ENCODE measurements at places on chromosomes 2 and 18. TPM values are rescaled to one million over a fixed set of nuclear protein-coding genes. Genes with fewer than 3 reads are reported as not detected.

DNA sequence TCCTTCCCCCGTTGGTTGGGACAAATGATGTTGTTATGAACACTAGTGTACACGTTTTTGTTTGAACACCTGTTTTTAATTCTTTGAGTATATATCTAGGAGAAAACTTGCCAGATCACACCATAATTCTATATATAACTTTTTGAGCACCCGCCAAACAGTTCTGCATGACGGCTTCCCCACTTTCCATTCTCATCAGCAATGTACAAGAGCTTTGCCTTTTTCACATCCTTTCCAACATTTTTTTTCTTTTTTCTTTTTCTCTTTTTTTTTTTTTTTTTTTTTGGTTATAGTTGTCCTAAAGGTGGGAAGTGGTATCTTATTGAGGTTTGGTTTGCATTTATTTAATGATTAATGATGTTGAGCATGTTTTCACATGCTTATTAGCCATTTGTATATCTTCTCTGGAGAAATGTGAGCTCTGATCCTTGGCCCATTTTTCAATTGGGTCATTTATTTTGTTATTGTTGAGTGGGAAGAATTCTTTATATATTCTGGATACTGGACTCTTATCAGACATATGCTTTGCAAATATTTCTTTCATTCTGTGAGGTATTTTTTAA lies 86.9 kb upstream of the ZC3H15 start:
- no peak for DNase-seq
- no peaks in the 10 kb centered on the region for H3K4me1 ChIP-seq
- H3K27ac ChIP-seq, result no peak overlapping the region

GRCh38 chr2:20221555-20221973 lies 3.4 kb downstream of the SDC1 start:
- no peak for DNase-seq
- no peak overlapping the region for H3K4me3 ChIP-seq
- peaks cover 42% of the 10 kb centered on the region for H3K27me3 ChIP-seq
- peaks cover 4% of the 10 kb centered on the region for H3K4me1 ChIP-seq
- H3K27ac ChIP-seq, result no peak overlapping the region
- H3K36me3 ChIP-seq, result no peaks in the 10 kb centered on the region

- no peaks in the 10 kb centered on the region for H3K27me3 ChIP-seq
- H3K27ac ChIP-seq, result no peak overlapping the region
- no peak for DNase-seq
- H3K4me1 ChIP-seq, result peaks cover 11% of the 10 kb centered on the region
- H3K4me3 ChIP-seq, result no peak overlapping the region
- no peaks in the 10 kb centered on the region for H3K36me3 ChIP-seq
Observed at GRCh38 chr2:42639340-42640077, 71.1 kb downstream of the MTA3 start.

GRCh38 chr2:25316101-25316500 lies 25.6 kb downstream of the DNMT3A start:
- DNase-seq, result no peak
- peaks cover 56% of the 10 kb centered on the region for H3K36me3 ChIP-seq
- H3K4me3 ChIP-seq, result no peak overlapping the region
- H3K27ac ChIP-seq, result peak overlapping the region; percentile 77
- no peaks in the 10 kb centered on the region for H3K27me3 ChIP-seq

GRCh38 chr2:56749152-56749752 lies 565.5 kb downstream of the CCDC85A start:
- H3K4me1 ChIP-seq, result no peaks in the 10 kb centered on the region
- H3K36me3 ChIP-seq, result no peaks in the 10 kb centered on the region
- no peaks in the 10 kb centered on the region for H3K27me3 ChIP-seq
- no peak overlapping the region for H3K27ac ChIP-seq

DNA sequence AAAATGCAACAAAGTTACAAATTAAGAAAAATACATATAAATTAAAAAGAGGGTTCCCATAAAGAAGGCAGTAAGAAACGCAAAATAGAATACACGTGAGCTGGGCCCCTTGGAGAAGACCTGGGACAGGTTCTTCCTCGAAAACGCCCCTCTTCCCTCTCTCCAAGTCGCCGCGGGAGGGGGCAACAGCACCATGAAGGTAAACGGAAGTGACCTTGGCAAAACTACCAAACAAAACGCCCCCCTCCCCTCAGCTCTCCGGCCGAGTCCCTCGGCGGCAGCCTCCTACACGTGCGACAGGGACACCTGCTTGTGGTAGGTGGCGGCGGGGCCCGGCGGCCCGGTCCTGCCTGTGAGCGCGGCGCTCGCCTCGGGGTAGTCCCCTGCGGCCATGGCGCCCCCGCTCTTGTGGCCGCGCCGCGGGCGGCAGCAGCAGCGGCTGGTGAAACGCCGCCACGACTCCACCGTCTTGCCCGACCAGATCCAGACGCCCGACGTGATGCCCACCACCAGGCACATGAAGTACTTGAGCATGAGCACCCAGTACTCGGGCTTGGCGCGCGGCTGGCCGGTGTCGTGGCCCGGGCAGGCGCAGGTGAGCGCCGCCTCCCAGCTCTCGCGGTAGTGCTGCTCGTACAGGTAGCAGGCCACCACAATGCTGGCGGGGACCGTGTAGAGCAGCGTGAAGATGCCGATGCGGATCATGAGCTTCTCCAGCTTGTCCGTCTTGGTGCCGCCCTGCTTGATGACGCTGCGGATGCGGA lies 2.8 kb downstream of the FZD5 start:
- H3K4me3 ChIP-seq, result peak overlapping the region; percentile 64
- H3K27ac ChIP-seq, result no peak overlapping the region
- peaks cover 54% of the 10 kb centered on the region for H3K27me3 ChIP-seq
- peaks cover 9% of the 10 kb centered on the region for H3K36me3 ChIP-seq
- no peak for DNase-seq

- peaks cover 18% of the 10 kb centered on the region for H3K4me1 ChIP-seq
- no peak overlapping the region for H3K27ac ChIP-seq
- H3K27me3 ChIP-seq, result no peaks in the 10 kb centered on the region
Observed at GRCh38 chr2:197875763-197876162, 71.4 kb downstream of the PLCL1 start.

DNA sequence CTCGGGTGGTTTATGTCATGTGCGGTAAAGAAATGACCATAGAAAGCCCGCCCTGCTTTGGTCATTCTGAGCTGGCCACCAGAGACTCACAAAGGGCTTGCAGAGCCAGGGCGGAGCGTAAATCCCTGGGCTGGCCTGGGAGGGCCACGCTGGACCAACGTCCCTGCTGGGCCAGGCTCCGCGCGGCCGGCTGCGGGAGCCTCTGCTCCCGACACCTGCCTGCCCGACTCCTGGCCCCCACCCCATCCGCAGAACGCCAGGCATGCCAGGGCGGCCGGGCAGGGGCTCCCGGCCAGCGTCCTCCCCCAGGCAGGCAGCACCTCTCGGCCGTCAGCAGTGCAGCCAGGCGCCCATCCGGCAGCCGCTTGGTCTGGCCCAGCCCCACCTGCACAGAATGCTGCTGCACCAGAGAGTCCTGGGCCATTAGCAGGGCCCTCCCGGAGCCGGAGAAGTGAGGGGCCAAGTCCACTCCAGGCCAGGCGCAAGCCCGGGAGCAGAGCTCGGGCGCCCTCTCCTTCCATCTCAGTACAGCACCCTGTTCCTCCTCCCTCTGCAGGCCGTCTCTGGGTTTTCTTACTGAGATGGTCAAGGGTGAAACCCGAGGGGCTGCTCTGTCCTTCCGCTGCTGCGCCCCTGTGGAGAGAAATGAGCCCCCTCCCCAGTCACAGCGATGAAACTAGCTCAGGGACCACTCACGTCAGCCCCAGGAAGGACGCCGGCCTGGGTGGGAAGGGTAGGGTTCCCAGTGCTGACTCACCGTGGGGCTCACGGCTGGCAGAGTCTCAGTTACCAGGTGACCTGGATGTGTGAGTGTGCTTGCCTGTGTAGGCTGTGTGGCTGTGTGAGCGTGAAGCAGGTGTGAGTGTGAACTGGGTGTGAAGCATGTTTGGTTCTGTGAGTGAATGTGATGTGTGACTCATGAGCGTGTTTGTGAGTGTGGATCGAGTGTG lies 83.3 kb downstream of the PTGR3 start:
- no peak overlapping the region for H3K4me3 ChIP-seq
- no peaks in the 10 kb centered on the region for H3K4me1 ChIP-seq
- no peak overlapping the region for H3K27ac ChIP-seq

DNA sequence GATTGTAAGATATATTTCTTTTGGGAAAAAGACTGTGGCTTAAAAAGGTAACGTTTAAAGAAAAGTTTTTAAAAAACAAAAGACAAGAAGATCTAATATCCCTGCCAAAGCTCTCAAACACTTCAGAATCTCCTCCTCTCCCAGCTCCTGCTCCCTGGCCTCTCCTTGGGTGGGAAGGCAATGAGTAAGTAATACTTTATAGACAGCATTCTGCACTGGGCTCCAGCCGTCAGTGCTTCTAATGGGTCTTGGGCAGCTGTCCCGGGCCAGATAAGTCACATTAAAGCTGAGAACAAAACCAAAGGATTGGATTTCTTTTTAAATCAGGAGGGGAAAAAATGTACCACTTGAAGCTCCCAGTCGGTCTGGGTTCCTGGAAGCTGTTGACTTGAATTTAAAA lies 133.7 kb downstream of the ALPK2 start:
- peaks cover 26% of the 10 kb centered on the region for H3K27me3 ChIP-seq
- H3K4me3 ChIP-seq, result no peak overlapping the region
- no peak for DNase-seq
- H3K4me1 ChIP-seq, result peaks cover 9% of the 10 kb centered on the region

DNA sequence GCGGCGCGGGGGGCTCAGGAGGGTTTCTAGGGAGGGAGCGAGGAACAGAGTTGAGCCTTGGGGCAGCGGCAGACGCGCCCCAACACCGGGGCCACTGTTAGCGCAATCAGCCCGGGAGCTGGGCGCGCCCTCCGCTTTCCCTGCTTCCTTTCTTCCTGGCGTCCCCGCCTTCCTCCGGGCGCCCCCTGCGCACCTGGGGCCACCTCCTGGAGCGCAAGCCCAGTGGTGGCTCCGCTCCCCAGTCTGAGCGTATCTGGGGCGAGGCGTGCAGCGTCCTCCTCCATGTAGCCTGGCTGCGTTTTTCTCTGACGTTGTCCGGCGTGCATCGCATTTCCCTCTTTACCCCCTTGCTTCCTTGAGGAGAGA lies 5.2 kb downstream of the PROC start:
- H3K4me1 ChIP-seq, result peaks cover 5% of the 10 kb centered on the region
- H3K4me3 ChIP-seq, result peak overlapping the region; percentile 41
- H3K27ac ChIP-seq, result no peak overlapping the region
- no peak for DNase-seq
- no peaks in the 10 kb centered on the region for H3K36me3 ChIP-seq

- H3K36me3 ChIP-seq, result no peaks in the 10 kb centered on the region
- peaks cover 10% of the 10 kb centered on the region for H3K27me3 ChIP-seq
- H3K4me3 ChIP-seq, result no peak overlapping the region
- no peak for DNase-seq
- no peaks in the 10 kb centered on the region for H3K4me1 ChIP-seq
Observed at GRCh38 chr2:169222665-169223064, 139.7 kb downstream of the LRP2 start.

GRCh38 chr2:223563462-223563861 lies 38.7 kb downstream of the SCG2 start:
- no peaks in the 10 kb centered on the region for H3K27me3 ChIP-seq
- H3K27ac ChIP-seq, result no peak overlapping the region
- H3K36me3 ChIP-seq, result no peaks in the 10 kb centered on the region
- no peak overlapping the region for H3K4me3 ChIP-seq

- peaks cover 4% of the 10 kb centered on the region for H3K4me1 ChIP-seq
- no peak overlapping the region for H3K27ac ChIP-seq
- no peaks in the 10 kb centered on the region for H3K36me3 ChIP-seq
- no peak overlapping the region for H3K4me3 ChIP-seq
- no peak for DNase-seq
Observed at GRCh38 chr2:119707117-119708087, 28.4 kb downstream of the TMEM177 start.

DNA sequence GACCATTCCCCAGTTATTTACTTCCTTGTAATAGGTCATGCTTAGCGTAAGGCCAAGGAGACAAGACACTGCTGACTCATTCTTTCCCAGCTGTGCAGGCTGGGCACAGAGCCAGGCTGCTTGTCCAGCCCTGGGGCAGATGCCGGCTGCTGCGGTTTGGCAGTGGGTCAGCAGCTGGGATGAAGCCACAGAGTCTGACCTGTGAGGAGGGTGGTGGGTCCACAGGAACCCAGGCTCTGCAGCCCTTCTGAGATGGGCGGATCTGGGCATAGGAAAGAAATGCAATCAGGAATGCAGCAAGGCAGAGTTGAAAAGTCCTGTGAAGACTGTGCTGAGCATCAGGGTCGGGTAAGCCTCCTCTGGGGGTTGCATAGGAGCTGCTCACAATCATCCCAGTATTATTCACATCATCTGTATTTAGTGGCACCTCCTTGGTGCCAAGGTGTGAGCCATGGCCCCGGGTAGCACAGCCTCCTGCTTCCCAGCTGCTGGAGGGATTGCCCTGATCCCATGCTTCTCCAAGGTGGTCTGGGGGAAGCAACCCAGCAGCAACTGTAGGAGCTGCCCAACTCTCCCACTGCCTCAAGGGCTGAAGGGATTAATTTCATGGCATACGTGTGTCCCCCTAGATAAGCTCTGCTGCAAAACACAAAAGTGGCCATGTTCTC lies 139.0 kb downstream of the DDX1 start:
- H3K27me3 ChIP-seq, result no peaks in the 10 kb centered on the region
- H3K27ac ChIP-seq, result no peak overlapping the region
- no peak overlapping the region for H3K4me3 ChIP-seq
- H3K4me1 ChIP-seq, result no peaks in the 10 kb centered on the region

DNA sequence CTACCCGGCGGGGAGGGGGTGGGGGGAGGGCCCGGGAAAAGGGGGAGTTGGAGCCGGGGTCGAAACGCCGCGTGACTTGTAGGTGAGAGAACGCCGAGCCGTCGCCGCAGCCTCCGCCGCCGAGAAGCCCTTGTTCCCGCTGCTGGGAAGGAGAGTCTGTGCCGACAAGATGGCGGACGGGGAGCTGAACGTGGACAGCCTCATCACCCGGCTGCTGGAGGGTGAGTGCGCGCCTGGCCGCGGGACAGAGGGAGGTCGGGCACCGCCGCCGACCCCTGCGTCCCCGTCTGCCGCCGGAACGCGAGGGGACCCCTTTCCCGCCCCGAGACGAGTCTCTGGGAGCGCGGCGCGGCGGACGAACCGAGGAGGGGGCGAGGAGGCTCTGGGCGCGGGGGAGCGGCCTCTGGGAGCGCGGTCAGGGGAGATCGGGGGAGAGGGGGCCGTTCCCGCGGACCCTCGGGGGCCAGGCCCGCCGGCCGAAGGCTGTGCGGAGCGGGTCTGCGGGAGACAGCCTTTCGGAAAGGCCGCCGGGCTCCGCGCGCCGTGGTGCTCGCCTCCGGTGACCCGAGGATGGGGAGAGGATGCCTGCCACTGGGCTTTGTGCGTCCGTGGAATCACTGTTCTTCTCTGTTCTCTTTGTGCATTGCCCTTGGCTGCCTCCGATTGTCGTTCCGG lies 463 bp downstream of the PPP1CB start:
- H3K36me3 ChIP-seq, result peaks cover 46% of the 10 kb centered on the region
- peak overlapping the region; percentile 90 for H3K4me3 ChIP-seq
- peak overlapping the region; percentile 96 for H3K27ac ChIP-seq
- peak; percentile 36 for DNase-seq

- H3K27ac ChIP-seq, result no peak overlapping the region
- H3K4me1 ChIP-seq, result peaks cover 3% of the 10 kb centered on the region
- no peak for DNase-seq
- H3K36me3 ChIP-seq, result no peaks in the 10 kb centered on the region
Observed at GRCh38 chr2:222393733-222394267, 30.5 kb upstream of the SGPP2 start.

Gene ANTXR1
- not detected for total RNA-seq

Gene CTNNA2
- not detected for total RNA-seq

Gene LRATD1
- not detected for total RNA-seq

Gene IL1RL2
- not detected for total RNA-seq

Gene STEAP3
- 0.78 TPM for total RNA-seq

Gene CD8A
- total RNA-seq, result 2.8 TPM

Gene TTN
- 3.3 TPM for total RNA-seq

Gene FHOD3
- total RNA-seq, result not detected

Gene VSNL1
- not detected for total RNA-seq

Gene RHOB
- total RNA-seq, result 119 TPM

Gene ASB18
- not detected for total RNA-seq

Gene TPO
- total RNA-seq, result not detected

Gene PCARE
- total RNA-seq, result not detected

Gene TNS1
- 0.91 TPM for total RNA-seq

All from activated T-helper 2 cell treated with anti-CD3 and anti-CD28 coated beads, Interferon-gamma antibody, Interleukin-2, Interleukin-4, amounts not matched to agents 10 μg/mL and 5 μg/mL and 100 μg/mL, durations not matched to agents 14 hours and 24 hours and 36 hours (primary cell).